PC-9 (cell line): ENCODE measurements at places on chromosomes 7 and 10. TPM values are rescaled to one million over a fixed set of nuclear protein-coding genes. Genes with fewer than 3 reads are reported as not detected.

CCDC172 gene
- not detected in 2 replicates for total RNA-seq

KLHDC10 gene
- total RNA-seq = 46.4 and 47.0 TPM in 2 replicates

CUTC gene
- total RNA-seq = 7.6 and 9.2 TPM in 2 replicates

POLR1F gene
- 14.5 and 14.8 TPM in 2 replicates for total RNA-seq

ASB4 gene
- total RNA-seq = not detected in 2 replicates

CYP2C19 gene
- not detected in 2 replicates for total RNA-seq

UBN2 gene
- 20.3 and 34.1 TPM in 2 replicates for total RNA-seq

CRPPA gene
- total RNA-seq = 8.0 and 9.2 TPM in 2 replicates

SYT15 gene
- total RNA-seq = 1.9 and 3.3 TPM in 2 replicates

TMEM176A gene
- total RNA-seq = not detected in 2 replicates

GDF2 gene
- total RNA-seq = not detected in 2 replicates

FLNC gene
- total RNA-seq = 75.5 and 96.6 TPM in 2 replicates

HERC4 gene
- 115 and 116 TPM in 2 replicates for total RNA-seq

GRCh38 chr7:24963218-24963617 lies 16.8 kb downstream of the OSBPL3 start:
- DNase-seq = no peak

GRCh38 chr7:145151676-145152075 lies 315.8 kb upstream of the TPK1 start:
- no peak for DNase-seq

GRCh38 chr10:102231357-102232318 lies 5.5 kb downstream of the ELOVL3 start:
- DNase-seq = peak; percentile 61

- no peak for DNase-seq
Observed at GRCh38 chr10:119407254-119407777, 135.2 kb downstream of the RGS10 start.

GRCh38 chr10:112151524-112152039 lies 32.0 kb downstream of the GPAM start:
- no peak for DNase-seq

DNA sequence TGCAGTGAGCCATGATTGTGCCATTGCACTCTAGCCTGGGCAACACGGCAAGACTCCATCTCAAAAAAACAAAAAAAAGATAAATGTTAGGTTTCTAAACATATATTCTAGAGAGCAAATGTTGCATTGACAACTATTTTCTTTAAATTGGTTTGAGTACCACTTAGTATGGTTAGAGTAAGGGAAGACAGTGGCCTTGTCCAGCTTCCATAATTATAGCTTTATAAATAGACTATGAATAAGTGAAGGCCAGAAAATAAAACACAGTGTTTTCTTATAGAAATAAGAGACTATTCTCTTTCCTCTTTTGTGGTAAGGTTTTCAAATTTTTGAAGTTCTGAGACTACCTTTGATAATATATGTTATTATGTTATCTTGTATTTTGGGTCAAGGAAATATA lies 50.5 kb downstream of the EXOC4 start:
- no peak for DNase-seq

DNA sequence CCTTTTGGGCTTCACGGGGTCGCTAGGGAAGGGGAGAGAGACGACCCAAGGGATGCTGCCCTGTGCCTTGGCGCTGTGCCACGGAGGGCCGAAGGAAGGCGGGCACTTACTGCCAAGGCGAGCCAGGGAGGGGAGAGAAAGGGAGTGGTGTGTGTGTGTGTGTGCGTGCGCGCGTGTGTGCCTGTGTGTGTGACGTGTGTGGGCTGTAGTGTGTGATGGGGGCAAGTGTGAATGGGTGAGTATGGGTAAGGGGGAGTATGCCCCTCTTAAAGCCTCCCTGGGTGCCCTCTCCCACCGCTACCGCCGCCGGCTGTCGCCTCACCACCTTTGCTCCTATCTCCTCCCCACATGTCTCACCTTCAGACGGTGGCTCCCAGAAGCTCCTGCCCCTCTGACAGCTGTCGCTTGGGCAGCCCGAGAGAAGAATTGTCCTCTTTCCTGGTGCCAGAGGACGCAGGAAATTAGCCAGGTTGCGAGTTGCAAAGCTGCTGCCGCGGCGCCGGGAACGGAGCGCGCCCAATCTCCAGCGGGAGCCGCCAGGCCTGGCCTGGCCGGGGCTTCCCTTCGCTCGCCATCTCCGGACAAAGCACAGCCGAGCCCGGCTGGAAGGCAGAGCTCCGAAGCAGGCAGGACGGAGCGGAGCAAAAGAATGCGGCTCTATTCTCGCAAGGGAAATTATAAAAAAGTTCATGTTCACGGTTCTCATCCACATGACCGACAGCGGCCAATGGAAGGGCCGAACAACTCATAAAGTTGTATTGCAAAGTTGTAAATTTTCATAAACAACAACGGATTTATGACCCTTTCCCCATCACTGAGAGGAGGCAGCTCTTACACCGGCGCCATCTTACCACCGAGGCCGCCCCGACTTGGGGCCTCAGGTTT lies at the start of gene HOXA3:
Gene HOXA3, minus strand, starts transcription at position 653 of the 885 bp plus-strand sequence. CDS start 41,943 bp downstream, outside the sequence.
- DNase-seq = no peak

DNA sequence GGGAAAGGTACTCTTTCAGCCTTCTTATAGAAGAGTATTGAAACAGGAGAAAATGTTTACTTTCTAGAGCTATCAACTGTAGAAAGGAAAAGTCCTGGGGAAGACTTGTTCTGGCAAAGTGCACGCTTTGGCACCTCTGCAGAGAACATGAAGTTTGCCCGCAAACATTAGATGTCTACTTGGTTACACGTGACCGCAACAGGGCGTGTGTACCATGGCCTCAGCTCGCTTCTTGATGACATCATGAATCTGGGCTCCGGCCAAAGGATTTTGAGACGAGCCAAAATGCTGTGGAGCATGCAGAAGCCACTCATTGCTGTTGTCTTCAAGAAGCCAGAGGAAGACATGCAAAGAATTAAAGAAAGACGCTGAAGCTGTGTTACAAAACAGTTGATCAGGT lies 8.6 kb upstream of the TAS2R60 start:
- DNase-seq = no peak

GRCh38 chr7:41491883-41492471 lies 210.9 kb downstream of the INHBA start:
- DNase-seq = no peak

GRCh38 chr7:6636741-6637543 lies at the start of gene ZNF316:
ZNF316 (plus strand) TSS chr7:6637318; CDS start chr7:6642410, 5,092 bp downstream.
- DNase-seq = no peak

GRCh38 chr10:12299222-12299965 lies 50.0 kb upstream of the CAMK1D start:
- no peak for DNase-seq

DNA sequence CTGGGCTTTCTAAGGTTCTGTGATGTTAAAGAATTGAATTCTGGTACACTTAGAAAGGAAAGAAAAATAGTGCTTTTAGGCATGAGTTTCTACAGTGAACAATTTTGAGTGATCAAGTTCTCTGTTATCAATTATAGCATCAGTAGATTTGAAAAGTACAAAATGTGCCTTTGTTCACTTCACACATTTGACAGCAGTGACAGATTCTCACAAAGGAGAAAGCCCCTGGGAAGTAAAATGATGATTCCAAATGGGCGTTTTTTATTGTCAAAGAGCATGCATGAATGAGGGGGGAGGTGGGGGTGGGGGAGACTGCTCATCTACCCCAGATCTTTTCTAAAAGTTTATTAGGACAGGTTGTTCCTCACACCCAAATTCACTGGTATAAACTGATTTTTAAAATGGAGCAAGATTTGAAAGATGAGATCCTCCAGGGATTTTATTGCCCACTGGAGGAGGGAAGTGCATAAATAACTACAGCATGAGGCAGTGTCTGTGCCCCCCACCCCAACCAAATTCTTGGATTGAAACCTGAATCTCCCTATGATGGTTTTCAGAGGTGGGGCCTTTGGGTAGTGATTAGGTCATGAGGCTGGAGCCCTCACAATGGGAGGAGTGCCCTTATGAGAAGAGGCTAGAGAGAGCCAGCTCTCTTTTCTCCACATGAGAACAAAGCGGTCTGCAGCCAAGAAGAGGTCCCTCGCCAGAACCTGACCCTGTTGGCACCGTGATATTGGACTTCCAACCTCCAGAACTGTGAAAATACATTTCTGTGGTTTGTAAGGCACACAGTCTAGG lies 79.5 kb downstream of the AOAH start:
- no peak for DNase-seq

DNA sequence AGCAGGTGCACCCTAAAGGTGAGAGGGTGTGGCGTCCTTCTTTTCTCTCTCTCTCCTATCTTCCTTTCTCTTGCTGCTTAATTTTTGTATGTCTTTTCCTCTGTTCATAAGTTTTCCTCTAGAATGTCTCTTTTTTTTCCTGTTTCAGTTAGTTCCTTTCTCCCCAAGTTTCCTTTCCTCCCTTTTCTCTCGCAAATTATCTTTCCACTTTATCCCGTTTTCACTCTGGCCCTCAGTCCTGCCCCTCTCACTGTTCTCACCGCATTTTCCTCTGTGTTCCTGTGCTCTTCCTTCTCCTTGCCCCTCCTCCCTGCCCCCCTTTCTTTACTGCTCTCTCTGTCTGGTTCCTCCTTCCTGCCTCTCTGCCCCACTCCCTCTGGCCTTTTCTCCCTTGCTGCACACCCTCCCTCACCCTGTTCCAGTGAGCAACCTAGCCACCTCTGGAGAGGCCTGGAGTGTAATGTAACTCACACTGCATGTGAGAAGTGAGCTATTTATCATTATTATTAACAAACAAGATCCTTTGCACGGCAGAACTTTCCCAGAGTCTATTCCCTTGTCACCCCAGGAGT lies 158.5 kb downstream of the C10orf105 start:
- DNase-seq = no peak

DNA sequence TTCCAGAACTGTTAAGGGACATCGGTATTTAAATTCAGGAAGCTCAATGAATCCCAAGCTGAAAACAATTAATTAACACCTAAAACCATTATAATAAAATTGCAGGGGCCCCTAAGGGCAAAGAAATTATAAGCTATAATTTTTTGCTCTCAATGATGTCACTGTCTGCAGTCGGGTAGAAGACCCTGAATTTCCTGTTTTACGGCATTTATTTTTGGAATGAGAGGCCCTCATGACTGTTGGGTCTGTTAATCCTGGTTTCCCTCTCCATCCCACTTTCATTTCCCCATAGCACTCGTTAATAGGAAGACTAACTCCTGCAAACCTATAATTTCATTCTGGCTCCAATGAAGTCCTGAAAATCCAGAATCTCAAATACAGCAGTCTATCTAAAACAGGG lies 25.8 kb upstream of the GPR37 start:
- DNase-seq = no peak

DNA sequence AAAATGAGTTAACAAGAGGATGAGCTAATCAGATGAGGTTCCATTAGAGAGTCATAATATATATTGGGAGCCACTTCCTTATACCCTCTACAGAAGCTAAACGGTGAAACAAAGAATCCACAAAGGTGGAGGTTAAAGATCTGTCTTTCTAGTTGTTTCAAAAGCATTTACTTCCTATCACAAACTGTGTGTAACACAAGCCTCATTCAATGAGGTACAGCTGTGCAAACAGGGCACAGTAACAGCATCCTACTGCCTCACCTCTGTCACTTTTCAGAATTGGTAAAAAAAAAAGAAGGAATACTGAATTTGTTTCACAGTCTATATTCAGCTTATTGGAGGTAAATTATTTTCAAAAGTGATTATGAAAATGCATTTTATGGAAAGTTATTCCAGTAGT lies 128.7 kb downstream of the AGMO start:
- no peak for DNase-seq

GRCh38 chr10:114694062-114694461 lies 36.0 kb upstream of the ABLIM1 start:
- no peak for DNase-seq

DNA sequence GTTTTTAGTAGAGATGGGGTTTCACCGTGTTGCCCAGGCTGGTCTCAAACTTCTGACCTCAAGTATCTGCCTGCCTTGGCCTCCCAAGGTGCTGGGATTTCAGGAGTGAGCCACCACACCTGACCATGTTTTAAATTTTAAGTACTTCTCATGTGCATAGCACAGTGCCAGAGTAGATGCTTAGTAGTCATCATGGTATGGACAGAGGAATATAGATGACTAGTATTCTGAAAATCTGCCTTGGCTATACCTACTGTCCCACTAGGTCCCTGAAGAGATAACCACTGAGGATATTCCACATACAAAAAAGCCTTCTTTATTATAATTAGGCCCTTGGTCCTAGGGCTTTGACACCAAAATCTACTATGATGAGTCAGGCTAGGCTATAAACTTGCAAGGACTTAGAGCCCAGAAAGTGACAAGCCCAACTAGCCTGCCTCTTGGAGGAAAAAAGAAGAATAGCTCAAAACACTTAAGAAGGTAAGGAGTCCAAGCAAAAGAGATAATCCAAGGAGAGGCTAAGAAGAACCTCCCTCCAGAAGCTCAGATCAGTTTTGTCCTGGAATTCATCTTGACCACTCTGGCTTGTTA lies 34.0 kb downstream of the LUC7L2 start:
- DNase-seq = no peak

GRCh38 chr10:69421611-69422308 lies 5.0 kb upstream of the TACR2 start:
- no peak for DNase-seq

DNA sequence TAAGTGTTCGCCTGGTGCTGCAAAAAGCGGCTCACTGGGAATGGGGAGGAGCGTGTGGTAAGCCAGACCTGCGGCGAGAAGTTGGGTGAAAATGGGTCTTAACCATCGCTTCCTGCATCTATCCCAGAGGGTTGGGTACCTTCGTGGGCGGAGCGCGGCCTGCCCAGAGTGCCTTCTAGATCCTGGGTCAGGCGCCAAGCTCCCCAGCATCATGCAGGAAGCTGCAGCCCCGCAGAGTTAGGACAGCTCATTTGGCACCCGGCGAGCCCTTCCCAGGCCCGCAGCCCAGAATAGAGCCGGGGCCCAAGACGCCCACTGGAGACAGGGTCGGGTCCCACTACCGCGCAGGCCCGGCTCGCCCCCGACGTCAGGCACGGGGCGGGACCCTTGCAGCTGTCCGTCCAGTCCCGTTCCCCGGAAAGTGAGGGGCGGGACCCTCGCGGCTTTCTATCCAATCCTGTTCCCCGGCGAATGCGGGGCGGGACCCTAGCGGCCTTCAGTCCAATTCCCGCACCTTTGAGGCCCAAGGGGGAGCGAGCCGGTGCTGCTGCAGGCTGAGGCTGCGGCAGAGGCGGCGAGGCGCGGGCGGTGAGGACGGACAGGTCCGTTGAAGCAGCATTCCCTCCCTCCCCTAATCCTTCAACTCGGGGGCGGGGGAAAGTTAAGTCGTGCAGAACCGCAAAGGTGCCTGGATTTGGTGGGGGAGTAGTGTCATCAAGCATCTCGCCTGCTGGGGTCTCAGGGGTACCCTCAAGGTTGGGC lies at the start of gene CROT:
Gene CROT, plus strand, starts transcription at position 499 of the 762 bp plus-strand sequence. CDS start 3,405 bp downstream, outside the sequence.
- DNase-seq = peak; percentile 96

DNA sequence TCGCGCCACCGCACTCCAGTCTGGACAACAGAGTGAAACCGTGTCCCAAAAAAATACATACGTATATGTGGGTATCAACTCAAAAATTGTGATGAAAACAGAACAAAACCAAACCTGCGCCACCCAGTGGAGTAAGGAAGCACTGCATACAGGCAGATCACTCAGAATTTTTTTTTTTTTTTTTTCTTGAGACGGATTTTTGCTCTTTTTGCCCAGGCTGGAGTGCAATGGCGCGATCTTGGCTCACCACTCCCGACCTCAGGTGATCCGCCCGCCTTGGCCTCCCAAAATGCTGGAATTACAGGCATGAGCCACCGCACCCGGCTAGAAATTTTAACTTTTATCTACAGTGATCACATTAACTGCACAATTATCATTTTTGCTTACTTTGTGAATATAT lies 9.1 kb upstream of the TMEM236 start:
- DNase-seq = peak; percentile 45
